ENCODE measurements at places on chromosomes 2 and 18. TPM values are rescaled to one million over a fixed set of nuclear protein-coding genes. Genes with fewer than 3 reads are reported as not detected.

- DNase-seq = peak; percentile 21
Observed at GRCh38 chr2:239811111-239811781, 213.9 kb downstream of the NDUFA10 start.

DNA sequence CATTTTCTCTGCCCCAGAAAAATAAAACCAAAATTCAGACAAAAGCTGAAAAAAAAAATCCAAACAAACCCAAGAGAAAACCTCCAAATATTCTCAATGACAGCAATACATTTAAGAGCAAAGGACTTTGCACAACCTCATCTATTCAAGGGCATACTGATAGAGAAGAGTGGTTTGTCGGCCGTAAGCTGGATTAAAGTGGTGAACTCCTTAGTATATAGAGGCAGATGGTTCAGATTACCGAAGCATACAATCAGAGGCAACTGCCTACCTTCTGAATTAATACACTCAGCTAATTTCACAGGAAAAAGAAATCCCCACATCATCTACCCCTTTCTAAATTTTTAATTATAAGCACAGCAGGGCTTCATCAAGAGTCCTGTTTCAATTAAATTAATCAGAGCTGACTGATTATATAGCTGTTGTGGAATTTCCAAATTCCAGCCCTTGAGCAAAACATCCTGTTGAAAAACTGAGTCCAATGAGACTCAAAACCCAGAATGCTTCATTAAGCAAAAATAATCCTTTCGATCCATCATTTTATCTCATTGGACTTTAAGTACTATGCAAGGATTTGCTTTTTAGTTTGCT is at the start of gene CPLX4:
CPLX4 (minus strand) TSS at position 190 of the 591 bp plus-strand sequence; CDS start at position 3, 187 bp downstream.
- no peak for DNase-seq

DNA sequence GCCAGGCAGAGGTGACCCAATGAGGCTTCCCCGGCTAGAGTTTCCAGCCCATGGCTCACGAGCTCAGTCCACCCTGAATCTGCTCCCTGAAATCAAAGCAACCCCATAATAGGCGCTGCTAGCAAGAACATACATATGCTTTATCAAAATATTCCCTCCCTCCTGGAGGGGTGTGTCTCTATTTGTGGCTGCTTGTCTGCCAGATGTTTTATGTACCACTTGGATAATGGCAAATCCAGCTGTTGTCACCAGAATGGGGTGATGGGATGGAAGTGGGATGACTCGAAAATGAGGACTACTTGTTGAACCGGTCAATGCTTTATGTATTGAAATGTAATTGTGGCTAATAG is 152.0 kb downstream of the GALNT14 start:
- DNase-seq = no peak

DNA sequence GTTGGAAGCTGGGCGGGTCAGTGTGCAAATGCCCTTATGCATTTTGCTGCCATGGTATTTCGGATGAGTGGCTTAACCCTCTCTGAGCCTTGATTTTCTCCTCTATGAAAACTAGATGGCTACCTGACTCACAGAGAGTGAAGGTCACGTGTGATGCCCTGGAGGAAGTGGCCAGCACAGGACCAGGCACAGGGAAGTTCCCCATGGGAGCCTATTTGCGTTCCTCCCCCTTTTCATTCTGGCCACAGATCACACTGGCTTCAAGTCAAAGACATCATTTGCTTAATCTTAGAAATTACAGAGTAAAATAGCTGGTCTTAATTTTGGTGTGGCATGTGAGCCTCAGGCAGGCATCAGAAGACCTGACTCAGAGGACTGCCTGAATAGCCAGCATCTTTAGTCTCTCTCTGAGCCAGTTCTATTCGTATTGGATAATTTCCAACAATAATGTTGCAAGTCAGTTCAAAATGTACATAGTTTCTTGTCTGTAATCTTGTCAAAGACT is 57.6 kb upstream of the CD302 start:
- no peak for DNase-seq

GRCh38 chr18:62881509-62882016 is 166.2 kb downstream of the PHLPP1 start:
- no peak for DNase-seq

DNA sequence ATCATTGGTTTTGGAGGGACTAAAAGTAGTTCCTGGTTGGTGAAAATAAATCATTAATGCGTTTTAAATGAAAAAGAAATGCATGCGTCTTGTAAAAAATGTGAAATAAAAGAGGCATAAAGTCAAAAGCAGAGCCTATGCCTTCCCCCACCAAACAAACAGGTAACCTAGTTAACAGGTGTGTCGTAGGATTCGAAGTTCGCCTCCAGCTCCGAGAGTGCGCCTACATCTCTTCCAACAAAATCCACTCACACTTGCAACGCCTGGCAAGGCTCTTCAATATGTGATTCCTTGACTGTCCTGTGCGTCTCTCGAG is 677 bp upstream of the SMAD4 start:
- no peak for DNase-seq

DNA sequence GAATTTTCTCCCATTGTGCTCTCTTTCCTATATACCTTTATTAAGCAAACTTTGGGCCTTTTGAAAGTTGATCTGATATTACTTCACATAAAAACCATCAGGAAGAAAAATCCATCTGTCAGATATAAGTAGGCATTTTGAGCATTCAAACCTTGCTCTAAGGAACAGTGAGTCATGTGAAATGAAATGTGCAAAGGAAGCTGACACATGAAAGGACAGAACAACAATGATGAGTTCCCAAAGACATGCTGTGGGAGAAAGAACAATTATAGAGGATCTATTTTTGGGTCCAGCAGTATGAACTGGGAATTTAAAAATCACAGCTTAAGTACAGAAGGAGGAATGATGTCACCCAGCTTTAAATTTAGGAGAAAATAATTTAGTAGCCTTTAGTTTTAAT is 18.1 kb downstream of the CALCRL start:
- DNase-seq = no peak

GRCh38 chr18:62384068-62384467 is 59.0 kb downstream of the TNFRSF11A start:
- no peak for DNase-seq

DNA sequence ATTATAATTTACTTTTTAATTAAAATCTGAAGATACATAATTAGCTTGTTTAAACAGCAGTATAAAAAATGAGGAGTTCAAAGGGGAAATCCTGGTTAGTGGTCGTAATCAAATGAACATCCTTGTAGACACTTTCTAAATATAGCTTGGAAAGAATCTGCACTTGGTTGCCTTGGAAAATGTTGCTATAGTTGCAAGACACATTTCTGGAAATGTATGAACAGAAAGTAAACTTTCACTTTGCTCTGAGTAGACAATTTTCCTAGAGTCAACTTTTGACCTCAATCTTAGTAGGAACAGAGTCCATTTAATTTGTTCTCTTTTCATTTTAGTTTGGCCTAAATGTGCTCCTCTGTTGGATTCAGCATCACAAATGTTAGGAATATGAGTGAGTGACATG is 38.3 kb downstream of the GCA start:
- no peak for DNase-seq

DNA sequence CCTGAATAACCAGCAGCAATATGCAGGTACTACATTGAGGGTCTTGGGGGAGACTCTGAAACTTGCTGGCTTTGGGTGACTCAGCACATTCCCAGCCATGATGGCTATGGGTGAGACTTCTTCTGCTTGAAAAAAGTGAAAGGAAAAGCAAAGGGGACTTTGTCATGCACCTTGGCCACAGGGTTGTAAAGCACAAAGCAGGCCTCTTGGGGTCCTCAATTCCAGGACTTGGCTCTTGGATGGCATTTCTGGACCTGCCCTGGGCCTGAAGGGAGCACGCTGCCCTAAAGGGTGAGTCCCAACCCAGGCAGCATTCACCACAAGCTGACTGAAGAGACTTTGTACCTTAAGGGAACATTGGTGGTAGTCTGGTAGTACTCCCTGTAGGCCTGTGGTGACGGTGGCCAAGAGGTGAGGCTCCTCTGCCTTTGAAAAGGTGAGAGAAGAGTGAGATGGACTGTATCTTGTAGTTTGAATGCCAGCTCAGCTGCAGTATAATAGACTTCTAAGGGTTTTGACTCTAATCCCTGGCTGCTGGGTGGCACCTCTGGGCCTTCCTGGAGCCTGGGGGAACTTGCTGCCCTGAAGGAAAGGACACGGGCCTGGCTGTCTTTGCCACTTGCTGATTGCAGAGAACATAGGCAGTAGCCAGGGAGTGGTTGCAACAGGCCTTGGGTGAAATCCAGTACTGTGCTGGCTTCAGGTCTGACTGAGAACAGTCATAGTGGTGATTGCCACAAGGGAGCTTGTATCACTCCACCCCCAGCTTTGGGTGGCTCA is 36.5 kb upstream of the CYTIP start:
- DNase-seq = peak; percentile 70

- no peak for DNase-seq
Observed at GRCh38 chr2:10489842-10490555, 41.9 kb upstream of the ODC1 start.

DNA sequence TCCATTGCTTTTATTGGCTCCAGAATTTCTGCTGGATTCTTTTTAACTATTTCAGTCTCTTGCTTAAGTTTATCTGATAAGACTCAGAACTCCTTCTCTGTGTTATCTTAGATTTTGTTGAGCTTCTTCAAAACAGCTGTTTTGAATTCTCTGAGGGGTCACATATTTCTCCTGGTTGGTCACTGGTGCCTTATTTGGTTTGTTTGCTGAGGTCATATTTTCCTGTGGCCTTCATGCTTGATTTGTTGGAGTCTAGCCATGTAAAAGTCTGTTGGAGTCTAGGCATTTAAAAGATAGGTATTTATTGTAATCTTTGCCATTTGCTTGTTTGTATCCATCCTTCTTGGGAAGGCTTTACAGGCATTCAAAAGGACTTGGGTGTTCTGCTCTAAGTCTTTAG is 398.7 kb downstream of the DSEL start:
- no peak for DNase-seq

DNA sequence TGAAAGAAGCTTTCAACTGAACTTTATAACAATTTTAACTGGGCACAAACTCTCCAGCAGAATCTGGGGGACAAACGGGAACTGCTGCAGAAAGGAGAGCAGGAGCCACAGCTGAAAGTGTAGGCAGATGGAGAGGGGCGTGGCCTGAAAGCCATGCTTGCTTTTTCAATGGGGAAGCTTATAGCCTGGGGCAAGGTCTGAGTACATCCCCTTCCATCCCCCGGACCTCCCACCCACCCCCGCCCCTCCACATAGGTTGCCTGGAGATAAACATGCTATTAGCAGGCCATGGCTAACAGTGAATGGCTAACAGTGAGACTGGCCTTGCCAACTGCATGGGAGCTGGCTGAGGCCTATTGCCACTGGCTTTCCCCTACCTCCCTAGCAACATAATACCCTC is 317.9 kb upstream of the TANK start:
- DNase-seq = no peak

DNA sequence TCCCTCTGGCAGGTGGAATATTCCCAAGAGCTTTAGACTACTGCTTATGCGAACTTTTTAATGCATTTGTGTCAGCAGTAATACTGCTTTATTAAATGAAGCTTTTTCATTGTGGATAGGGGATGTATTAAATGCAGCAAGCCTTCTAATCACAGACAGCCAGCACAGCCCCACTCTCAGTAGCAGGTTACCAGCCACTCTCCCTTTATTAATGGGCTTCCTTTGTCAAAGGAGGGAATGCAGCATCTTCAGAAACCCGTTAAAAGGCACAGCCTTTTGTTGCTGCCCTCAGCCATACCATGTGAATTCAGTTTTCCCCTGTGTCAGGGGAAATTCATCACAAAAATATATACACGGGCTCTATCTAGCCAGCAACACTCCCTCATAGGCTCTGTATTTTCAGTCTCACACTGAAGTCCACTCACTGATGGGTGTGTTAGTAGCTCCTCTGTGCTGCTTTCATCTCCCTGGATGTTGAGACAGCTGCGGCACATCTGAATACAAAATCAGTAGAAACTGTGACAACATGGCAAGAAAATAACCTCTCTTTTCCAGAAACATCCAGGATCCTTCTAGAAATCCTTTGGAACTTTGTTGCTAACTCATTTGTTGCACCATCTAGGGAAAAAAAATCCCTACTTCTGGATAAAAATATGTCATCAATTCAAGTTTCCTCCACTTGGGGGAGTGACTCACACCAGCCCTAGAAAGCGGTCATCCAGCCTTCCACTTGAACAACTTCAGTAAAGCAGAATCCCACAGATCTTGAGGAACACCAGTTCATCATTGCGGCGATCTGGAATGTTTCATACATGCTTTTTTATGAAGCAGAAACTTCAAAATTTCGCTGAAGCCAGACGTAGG is 48.4 kb downstream of the LRRTM1 start:
- DNase-seq = no peak

DNA sequence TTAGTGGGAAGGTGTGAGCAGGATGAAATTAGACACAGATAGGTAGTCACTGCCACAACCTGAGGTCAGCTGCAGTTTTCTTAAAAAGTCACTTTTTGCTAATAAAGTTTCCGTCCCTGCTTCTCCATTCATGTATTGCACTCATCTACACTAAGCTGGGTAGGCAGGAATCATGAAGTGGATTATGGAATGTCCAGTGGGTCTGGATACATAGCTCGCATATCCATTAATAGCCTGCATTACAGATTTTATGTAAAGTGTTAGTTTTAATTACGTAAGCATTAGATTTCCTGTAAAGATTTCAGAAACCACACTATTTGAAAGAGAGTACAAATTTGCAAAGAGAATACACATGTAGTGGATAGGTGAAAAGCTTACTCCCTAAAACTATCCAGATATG is 30.4 kb downstream of the PTPRM start:
- no peak for DNase-seq

DNA sequence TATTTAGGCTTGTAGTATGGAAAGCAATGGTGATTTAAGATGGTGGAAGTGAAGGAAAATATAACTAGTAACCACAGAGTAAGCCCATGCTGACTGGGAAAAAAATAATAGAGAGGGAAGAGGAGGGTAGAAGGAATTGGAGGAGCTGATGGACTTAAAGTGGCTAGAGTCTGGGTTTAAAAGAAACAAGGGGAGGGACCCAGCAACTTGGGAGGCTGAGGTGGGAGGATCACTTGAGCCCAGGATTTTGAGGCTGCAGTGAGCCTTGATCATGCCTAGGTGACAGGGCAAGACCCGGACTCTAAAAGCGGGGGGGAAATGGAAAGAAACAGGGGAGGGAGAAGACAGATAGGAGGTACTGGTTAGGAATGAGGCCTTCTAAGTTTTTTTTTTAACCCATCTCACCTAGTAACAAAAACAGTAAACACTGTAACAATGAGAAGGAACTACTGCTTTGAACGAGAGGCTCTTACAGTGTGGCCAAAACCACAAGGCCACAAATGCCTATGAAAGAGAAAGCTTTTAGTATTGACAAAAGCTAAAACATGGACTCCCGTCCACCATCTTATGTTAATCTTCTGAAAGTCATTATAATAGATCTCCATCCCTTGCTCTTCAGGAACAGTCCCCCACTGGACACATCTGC is 26.6 kb downstream of the METTL8 start:
- no peak for DNase-seq

The CSRNP3 gene
- 1.9 TPM for total RNA-seq

The OR6B2 gene
- total RNA-seq = not detected

The IL1F10 gene
- total RNA-seq = not detected
